Activated CD4-positive, alpha-beta T cell treated with anti-CD3 and anti-CD28 coated beads for 36 hours (primary cell): ENCODE measurements at places on chromosomes 11 and 22. TPM values are rescaled to one million over a fixed set of nuclear protein-coding genes. Genes with fewer than 3 reads are reported as not detected.

GRCh38 chr11:105589346-105589745 lies 20.5 kb upstream of the GRIA4 start:
- no peak for DNase-seq

Gene APOBEC3F
- 24.5 TPM for total RNA-seq

- DNase-seq, result no peak
Observed at GRCh38 chr11:92527467-92527866, 302.8 kb downstream of the FAT3 start.

GRCh38 chr22:20172141-20172613 lies 21.3 kb upstream of the CCDC188 start:
- no peak for DNase-seq

- DNase-seq, result no peak
Observed at GRCh38 chr22:27835446-27835845, 33.9 kb upstream of the MN1 start.

Gene DLG2
- total RNA-seq, result 2.1 TPM

DNA sequence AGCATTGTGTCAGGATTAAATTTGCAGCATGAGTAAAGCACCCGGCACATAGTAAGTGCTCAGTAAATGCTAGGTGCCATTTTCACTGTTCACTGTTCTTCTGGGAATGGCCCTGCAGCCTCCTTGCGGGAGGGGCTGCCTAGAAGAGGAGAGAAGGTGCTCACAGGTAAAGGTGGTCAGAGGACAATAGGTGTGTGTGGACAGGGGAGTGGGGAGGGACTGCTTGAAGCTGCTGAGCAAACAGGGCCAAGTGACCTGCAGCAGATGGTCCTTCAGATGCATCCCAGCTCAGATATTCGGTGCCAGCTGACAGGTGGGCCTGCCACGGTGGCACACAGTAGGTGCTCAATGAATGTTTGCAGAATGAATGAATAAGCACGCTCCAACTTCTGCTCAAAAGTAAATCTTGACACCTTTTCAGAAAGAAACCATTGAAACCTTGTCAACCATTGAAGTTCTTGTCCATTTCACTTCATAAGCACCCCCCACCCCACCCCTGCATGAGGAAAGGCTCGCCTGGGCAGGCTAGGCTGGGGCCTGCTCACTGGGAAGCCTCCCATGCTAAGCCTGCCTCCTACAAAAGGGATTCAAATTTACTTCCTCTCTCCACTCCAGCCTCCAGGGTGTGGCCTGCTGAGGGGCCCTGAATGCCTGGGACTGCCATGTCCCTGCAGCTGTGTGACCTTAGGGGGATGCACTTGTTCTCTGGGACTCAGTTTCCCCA lies 1.6 kb downstream of the KIAA0930 start:
- DNase-seq, result no peak

Gene FXYD6
- 0.46 TPM for total RNA-seq

- no peak for DNase-seq
Observed at GRCh38 chr11:29634244-29634643, 382.6 kb downstream of the KCNA4 start.

DNA sequence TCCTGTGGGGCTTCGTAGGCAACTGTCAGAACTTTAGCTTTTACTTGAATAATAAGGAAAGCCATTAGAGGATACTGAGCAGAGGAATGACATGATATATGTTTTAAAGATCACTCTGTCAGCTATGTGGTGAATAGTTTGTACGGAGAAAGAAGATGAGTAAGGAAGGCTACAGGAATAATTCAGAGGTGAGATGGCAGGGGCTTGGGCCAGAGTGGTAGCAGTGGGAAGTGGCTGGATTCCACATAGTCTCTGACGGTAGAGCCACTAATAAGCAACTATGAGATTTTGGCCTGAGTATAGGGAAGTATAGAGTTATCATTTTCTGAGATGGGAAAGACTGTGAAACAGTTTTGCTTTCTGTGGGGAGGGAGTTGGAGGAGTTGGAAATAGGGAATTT lies 93.9 kb upstream of the MTMR2 start:
- no peak for DNase-seq

DNA sequence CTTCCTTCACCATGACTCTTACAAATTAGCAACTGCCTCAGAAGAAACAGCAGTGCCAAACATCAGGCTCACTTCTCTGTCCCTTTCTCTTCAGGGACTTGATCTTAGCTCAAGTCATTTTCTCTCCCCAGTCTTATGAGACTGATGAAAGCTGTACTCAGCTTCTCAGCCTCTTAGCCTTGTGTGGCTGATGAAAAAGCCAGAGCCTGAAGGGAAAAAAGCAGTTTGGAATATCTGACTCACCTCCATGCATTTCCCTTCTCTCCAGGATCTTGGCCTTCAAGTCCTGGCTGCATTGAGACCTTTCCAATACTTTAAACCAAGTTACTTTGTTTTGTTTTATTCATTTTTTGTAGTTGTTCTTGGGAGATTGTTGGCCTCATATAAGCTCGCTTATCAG lies 195.9 kb downstream of the SPON1 start:
- no peak for DNase-seq

Gene BIK
- 1.9 TPM for total RNA-seq

DNA sequence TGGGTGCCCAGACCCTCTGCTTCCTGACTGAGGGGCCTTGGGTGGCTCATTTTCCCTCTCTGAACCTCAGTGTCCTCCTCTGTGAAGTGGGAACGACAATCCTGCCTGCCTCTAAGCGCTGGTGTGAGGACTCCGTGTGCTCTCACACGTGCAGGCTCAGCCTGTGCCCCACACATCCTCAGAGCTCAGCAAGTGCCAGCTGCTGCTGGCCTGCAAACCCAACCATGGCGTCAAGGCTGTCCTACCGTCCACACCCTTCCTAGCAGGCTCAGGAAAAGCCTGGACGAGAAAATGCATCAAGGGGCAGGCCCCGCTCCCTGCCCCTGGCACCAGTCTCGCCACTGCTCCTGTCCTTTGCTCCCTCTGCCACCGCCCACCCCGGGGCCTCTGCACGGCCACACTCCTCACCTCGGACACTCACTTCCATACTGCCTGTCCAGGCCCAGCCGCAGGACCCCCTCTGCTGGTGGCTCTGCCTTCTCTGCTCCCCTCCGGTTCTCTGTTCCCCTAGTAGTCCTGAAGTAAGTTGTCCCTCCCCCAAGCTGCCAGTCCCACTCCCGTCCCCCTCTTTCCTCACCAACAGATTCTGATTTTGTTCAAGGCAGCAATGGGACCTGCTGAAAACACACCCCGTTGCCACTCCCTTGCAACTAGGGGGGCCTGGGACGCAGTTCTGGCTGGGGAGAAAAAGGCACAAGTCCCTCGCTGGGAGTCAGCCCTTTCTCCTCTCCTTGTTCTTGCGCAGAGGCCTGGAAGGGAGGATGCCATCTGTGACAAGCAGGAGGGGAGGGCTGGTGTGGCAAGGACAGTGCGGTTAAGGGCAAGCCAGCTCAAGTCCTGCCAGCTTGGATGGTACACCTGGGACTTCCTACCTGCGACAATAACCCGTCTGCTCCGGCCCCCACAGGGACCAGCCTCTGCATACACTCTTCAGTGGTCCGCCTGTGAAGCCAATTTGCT lies 62.2 kb downstream of the ARFGAP3 start:
- DNase-seq, result no peak

Gene HBE1
- not detected for total RNA-seq

DNA sequence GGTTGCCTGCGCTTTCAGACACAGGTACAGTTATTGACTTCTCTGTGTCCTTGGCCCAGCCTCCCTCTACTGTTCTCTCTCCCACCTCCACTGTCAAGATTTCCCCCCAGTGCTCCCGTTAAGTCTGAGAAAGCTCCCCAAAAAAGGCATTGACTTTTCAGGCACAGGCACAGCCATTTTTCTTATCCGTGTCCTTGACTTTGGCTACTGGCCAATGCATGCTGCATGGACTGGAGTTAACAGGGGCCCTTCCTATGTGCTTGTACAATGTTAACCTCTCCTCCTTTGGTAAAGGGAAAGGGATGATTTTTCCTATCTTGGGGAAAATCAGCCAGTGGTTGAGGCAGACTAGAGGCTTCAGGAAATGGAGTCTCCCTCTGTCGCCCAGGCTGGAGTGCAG lies 4.3 kb downstream of the APOL5 start:
- no peak for DNase-seq
